ENCODE measurements at places on chromosomes 1 and 21.

DNA sequence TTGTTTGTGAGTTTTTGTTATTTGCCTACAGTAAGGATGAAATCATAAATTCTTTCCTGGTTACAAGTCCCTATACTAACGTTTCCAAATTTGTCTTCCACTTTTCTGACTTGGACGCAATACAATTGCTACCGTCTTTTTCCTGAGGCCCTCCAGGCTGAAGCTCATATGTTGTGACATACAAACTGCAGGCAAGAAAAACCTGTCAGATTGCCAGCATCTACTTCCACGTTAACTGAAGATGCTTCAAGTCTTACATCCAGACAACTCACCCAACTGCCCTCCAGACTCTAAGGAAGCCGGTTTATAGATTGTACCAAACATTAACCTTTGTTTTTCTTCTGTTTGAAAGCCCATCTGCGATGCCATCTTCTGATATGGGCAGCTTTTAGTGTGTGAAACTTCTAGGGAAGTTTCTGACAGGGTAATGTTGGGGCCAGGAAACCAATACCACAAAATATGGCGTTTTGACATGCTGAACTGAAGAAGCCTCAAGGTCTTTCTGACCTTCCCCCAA, 21.4 kb upstream of the RNF11 start:
- peak; percentile 76 for DNase-seq

DNA sequence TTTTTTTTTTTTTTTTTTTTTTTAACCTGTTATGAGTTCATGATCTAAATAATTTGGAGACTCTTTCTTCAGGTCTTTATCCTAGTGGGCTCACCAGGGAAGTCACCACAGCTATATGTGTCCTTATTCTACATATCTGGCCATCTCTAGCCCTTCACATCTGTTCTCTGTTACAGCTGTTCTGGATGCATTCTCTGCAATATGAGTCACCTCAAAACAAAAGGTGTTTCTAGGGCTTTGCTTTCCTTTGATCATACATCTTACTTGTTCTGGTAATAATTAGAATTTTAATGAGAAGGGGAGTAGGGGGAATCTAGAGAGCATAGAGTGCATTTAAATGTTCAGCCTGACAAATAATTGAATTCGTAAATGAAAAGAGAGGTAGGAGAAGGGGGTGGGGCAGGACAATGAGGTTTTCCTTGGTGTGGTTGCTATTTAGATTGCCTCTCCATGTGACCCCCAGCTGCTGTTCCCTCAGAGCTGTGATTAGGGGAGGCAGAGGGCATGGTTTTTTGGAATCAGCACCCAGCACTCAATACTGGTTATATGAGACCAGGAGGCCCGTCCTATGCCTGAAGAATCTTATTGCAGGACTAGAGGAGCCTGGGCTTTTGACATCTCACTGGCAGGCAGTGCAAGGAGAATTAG, 8.0 kb downstream of the SYT6 start:
- peak; percentile 19 for DNase-seq

- no peak for DNase-seq
Observed at GRCh38 chr1:48869116-48869893, 92.6 kb upstream of the BEND5 start.

DNA sequence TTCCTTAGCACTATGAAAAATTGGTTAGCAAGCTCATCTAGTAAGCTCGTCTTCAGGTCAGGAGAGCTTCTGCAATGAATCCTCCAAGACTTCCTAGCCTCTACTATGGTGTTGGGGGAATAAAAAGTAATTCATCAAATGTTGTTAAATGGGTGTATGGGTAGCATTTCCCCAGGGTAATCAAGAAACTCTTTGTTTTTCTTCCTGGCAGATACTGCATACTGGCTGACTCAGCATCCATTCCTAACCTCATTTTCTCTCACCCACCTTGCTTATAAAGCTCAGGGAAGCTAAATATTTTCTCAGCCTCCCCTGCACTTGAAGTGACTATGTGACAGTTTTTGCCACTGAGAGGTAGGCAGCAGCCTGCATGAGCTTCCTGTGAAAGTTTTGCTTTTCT, 83.4 kb downstream of the MAB21L3 start:
- no peak for DNase-seq

GRCh38 chr1:214980921-214981320, 101.6 kb upstream of the KCNK2 start:
- no peak for DNase-seq

DNA sequence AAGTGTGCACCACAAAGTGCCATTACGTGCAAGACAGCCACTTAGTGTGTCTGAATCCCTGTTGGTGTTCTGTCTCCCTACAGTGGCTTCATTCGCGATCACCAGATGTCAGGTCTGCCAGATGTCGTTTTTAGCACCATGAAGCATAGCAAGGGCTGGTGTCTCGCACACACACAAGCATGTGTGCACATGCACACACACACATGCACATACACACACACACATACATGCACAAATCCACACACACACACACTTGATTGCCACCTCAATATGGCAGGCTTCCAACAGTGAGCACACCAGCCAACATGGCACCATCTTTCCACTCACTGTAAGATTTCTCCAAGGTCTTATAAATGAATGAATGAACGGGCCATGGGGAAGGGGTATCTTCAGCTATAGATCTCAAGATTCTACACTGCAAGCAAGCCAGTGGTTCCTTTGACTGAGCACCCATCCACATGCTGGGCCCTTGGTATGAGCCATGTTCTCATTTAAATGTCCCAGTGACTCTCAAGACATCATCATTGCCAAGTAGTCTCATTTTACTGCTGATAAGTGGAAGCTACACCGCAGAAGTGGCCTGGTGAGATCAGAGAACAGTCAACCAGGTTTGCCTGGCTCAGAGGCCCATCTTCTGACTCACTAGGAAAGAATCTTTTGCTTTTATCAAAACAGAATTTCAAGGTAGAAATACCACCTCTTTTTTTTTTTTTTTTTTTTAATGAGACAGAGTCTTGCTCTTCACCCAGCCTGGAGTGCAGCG, 84.9 kb downstream of the SIM2 start:
- peak; percentile 28 for DNase-seq

DNA sequence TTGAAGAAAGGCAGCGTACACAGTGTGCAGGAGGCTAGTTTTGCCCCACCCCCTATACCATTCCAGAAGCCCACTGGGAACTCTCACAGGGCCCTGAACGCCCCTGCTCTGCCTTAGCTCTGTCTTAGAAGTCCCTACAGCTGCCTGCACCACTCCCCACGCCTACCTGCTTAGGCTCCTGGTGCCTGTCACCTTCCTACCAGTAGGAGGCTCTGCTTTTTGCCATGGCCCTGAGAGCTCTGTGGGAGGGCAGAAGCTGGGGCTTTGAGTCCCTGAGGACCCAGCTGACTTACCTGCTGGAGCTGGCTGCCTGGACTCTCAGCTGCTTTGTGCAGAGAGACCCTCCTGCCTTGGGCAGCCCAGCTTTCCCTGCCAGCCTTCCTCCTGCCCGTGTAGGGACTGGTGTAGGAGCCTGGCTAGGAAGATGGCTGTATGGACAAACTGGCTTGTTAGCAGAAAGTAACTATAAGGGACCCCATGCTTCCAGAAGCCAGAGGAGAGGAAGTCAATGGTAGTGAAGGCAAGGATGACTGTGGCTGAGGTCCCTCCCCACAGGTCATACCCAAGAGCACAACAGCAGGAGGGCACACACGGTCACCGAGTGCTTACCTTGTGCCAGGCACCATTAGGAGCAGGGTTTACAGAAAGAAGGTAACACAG, 9.8 kb upstream of the CELSR2 start:
- peak; percentile 46 for DNase-seq

- no peak for DNase-seq
Observed at GRCh38 chr1:229390130-229390529, 43.8 kb downstream of the ACTA1 start.

- peak; percentile 48 for DNase-seq
Observed at GRCh38 chr1:63119575-63120155, 202.7 kb upstream of the FOXD3 start.

DNA sequence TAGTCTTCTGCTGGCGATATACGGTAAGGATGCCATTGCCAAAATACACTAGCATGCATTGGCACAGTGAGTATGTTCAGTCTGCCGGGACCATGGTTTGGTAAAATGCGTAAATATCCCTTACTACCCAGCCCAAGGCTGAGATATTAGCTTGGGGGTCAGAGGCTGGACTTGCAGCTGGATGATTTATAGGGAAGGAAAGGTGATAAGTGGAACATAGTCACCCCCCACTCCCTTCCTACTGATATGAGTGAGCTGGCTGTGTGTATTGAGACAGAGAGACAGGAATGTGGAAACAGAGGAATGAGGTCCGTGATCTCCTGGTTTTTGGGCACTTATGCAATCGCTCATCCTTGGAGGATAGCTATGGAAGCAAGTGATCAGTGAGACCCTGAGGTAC, 642.8 kb downstream of the KCNT2 start:
- no peak for DNase-seq

DNA sequence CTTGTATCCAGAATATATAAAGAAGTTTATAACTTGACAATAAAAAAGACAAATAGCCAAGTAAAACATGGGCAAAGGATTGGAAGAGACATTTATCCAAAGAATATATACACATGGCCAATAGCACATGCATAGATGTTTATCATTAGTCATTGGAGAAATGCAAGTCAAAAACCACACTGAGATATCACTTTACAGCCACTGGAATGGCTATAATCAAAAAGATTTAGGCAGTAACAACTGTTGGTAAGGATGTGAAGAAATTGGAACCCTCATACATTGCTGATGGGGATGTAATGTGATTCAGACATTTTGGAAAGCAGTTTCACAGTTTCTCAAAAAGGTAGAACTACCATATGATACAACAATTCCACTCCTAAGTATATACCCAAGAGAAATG, 51.1 kb downstream of the SLC44A5 start:
- no peak for DNase-seq

DNA sequence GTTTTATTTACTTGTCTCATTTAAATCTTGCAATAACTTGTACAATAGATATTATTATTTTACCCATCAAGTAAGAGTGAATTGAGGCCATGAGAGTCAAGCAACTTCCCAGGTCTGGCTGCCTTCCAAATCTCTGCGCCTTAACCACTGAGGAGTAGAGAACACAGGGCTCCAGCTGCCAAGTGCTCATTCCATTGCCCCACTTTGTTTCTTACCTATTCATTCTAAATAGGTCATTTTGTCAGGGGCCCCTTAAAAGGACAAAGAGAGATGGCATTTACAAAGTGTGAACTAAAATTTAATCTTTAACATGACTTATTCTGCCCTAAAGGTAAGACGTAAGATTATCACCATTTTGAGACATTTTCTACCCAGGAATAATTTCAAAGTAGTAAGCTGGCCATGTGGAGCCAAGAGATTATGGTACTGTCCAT, 3.5 kb downstream of the PPP1R15B start:
- peak; percentile 73 for DNase-seq

DNA sequence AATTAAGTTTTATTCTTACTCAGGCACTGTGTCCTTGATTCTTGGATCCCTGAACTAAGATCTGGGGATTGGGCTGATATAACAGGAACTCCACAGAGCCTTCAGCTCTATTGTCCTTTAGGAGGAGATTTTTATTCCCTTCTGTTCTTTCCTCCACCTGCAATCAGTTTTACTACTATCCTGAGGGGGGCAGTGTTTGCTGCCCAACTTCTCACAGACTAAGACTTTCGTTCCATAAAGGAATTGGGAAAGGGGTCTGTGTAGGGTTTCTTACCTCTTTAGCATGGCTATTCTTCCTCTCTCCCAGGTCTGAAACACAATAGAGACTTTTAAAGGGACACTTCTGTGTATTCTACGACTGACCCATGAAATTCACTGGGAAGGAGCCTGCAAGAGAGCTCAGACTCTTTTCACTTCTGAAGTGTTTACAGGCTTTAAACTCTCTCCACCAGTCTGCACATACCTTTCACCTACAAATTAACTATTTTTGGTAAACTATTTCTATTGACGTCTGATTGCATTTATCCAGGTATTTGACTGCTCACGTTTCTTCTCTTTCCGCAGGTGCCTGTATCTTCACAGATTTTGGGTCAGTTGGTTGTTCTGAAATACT, 103.3 kb upstream of the DEPDC1 start:
- DNase-seq = peak; percentile 3

Data from fibroblast of skin of right quadriceps (primary cell).